Aorta (tissue), 5 donors: ENCODE measurements at places on chromosomes 2 and 18. TPM values are rescaled to one million over a fixed set of nuclear protein-coding genes. Genes with fewer than 3 reads are reported as not detected.

- H3K36me3 ChIP-seq: no peaks in the 10 kb centered on the region
- H3K4me3 ChIP-seq: no peak overlapping the region
- H3K4me1 ChIP-seq: no peaks in the 10 kb centered on the region
- DNase-seq: no peak
Measured at GRCh38 chr2:76188334-76189008, 477.8 kb upstream of the GCFC2 start.

- H3K36me3 ChIP-seq: no peaks in the 10 kb centered on the region
- peaks cover 5% of the 10 kb centered on the region for H3K4me1 ChIP-seq
- H3K27ac ChIP-seq: peak overlapping the region; percentile 74
Measured at GRCh38 chr2:200306931-200307723, 634 bp downstream of the SPATS2L start.

- no peak overlapping the region for H3K4me3 ChIP-seq
- no peaks in the 10 kb centered on the region for H3K27me3 ChIP-seq
- H3K36me3 ChIP-seq: no peaks in the 10 kb centered on the region
- no peaks in the 10 kb centered on the region for H3K4me1 ChIP-seq
- no peak for DNase-seq
Measured at GRCh38 chr18:66129248-66129647, 378.4 kb downstream of the CDH7 start.

Gene ACVR1C
- total RNA-seq: 1.1 TPM

DNA sequence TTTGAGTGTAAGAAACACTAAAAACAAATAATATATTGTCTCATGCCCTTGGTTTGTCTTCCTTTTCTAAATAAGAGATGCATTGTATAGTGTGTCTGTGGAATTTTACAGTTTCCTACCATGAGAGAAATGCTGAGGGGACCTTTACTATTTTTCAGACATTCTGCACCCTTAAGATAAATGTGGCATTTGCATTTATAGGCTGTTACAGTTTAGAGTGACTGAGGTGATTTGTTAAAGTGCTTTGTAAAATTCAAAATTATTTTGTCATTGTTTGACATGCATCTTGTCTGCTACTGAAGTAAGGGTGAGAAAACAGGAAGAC, 78.9 kb upstream of the ZSWIM2 start:
- DNase-seq: no peak
- no peaks in the 10 kb centered on the region for H3K27me3 ChIP-seq
- no peaks in the 10 kb centered on the region for H3K36me3 ChIP-seq
- no peak overlapping the region for H3K27ac ChIP-seq
- no peaks in the 10 kb centered on the region for H3K4me1 ChIP-seq

Gene OSBPL1A
- total RNA-seq: 47.4 TPM
